Esophagus squamous epithelium (tissue), 5 donors: ENCODE measurements at places on chromosomes 5 and 9.

- DNase-seq = no peak
Measured at GRCh38 chr5:29213475-29213874, 1980.0 kb upstream of the CDH6 start.

DNA sequence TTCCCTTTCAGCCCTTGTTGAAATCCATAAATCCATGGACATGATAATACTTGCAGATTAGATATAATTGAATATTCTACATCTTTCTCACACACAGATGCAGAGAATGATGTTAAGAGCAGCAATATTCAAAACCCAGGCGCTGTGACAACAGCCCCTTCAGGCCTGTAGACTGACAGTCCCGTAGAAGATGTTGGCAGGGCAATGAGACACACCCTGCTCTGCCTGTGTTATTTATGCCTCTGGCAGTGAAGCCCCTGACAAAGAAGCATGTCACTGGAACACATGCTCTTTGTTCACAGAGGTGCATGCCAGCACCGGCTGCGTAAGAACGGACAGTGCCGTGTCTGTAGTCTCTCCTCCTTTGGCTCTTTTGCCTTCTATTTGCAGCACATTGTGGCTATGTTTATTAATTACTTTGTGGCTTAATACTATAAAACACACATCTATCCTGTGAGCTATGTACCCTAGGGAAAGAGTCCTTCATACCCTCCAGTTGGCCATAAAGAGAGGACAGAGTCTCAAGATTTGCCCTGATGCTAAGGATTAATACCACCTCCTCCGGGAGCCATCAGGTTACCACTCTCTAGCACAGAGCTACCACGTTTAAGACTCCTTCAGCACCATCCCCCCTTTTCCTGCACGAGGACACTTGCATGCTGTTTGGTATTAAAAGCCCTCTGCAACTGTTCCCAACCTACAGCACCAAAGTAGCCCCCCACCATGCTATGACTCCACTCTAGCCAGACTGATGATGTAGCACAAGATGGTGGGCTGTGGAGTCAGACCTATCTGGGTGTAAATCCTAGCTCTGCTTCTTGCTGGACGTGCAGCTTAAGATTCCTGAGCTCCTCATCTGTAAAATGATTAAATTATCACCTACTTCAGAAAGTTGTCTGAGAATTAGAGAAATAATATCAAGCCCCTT is 2.0 kb upstream of the ANP32B start:
- no peak for DNase-seq

DNA sequence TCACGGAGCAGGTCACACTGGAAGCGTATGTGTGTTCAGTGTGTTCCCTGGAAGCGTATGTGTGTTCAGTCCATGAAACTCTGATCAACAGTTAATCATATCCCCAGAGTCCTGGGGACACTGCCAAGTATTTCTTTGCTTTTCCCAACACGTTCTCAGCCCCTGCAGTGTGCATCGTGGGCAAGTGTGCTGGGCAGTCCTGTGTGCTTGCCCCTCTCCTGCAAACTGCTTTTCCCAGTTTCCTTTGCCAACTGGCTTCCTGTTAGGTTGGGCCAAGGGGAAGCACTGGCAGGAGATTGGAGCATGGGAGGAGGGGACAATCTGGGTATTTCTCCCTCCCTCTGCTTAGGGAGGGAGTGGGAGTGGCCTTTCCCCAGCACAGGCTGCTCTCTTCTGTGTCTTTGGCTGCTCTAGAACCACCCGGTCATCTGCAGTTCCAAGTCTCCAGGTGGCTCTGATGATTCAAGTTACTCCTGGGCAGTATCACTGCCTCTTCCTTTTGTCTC is 36.8 kb upstream of the NEK6 start:
- DNase-seq = no peak

DNA sequence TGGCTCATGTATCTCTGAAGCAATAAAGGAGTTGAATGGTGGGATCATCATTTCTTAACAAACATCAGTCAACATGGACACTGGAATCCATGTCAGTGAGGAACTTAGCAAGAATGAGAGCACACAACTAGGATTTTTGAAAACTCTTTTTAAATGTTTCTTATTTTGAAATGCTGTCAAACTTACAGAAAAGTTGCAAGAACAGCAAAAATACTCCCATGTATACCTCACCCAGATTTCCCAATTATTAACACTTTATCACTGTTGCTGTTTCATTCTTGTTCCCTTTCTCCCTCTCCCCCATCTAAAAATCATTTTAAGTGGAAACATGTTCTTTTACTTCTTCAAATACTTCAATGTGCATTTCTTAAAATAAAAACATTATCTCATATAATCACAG is 65.5 kb downstream of the RORB start:
- no peak for DNase-seq

- DNase-seq = no peak
Measured at GRCh38 chr5:108436696-108437095, 54.8 kb upstream of the FBXL17 start.

GRCh38 chr5:146721073-146721815 is 157.3 kb downstream of the PPP2R2B start:
- no peak for DNase-seq
